Spinal cord (tissue), 10 donors: ENCODE measurements at places on chromosomes 2 and 18. TPM values are rescaled to one million over a fixed set of nuclear protein-coding genes. Genes with fewer than 3 reads are reported as not detected.

Gene CNRIP1
- 36.6 TPM for total RNA-seq

Gene KCNE4
- 23.8 TPM for total RNA-seq

Gene PCARE
- total RNA-seq: 0.06 TPM

Gene DRC1
- 4.6 TPM for total RNA-seq

Gene GPR155
- 15.4 TPM for total RNA-seq

Gene MOGAT1
- total RNA-seq: 0.22 TPM

Gene SETBP1
- total RNA-seq: 39.8 TPM

Gene LIPT1
- total RNA-seq: 11.8 TPM

Gene ZBTB14
- 24.2 TPM for total RNA-seq

Gene RPRM
- total RNA-seq: 15.1 TPM

Gene KLHL41
- total RNA-seq: 3.9 TPM

Gene FAM210A
- 32.6 TPM for total RNA-seq

Gene MRO
- 11.5 TPM for total RNA-seq

Gene LYPD1
- total RNA-seq: 50.9 TPM

Gene IL1RL1
- total RNA-seq: 1.1 TPM

Gene CD8A
- total RNA-seq: 1.4 TPM

Gene TMBIM1
- total RNA-seq: 93.4 TPM

Gene MALT1
- 28.4 TPM for total RNA-seq

Gene RAPGEF4
- total RNA-seq: 31.1 TPM

Gene NXPH2
- total RNA-seq: 14.5 TPM
